CD4-positive, alpha-beta T cell treated with Interleukin-15 for 1 hour (primary cell): ENCODE measurements at places on chromosomes 13 and 19.

GRCh38 chr13:46962281-46962941 is 65.6 kb upstream of the HTR2A start:
- DNase-seq = no peak

DNA sequence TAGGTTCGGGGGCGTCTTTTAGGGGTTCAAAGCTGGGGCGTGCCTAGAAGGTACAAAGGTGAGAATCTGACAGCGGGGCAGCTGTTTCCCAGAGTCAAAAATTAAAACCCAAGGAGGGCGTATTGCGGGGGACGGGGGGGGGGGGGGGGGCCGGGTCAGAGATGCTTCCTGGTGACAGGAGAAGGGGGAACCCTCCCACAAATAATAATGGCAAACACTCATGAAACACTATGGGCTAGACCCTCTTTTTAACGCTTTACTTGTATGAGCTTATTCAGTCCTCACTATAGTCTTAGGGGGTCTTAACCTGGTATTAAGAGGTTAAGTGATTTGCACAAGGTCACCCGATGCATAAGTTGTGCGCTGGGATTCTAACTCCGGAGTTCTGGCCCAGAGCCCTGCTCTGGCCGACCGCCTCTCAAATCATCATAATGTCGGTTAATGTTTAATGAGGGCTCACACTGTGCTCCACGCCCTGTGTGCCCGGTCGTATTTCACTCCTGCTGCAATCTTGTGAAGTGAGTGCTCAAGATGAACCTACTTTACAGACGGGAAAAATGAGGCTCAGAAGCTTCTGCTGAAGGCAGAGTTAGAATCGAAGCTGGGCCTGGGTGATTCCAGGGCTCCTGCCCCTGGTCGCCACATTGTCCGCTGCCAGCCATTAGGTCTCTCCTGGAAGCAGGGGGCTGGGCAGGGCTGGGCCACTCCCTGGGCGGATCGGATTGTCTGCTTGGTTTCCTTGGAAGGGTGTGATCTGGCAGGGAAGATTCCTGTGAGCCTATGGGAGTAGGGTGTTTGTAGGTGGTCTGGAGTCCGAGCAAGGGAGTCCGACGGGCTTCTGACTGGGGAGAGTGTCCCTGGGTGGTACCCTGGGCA is 964 bp downstream of the PAK4 start:
- no peak for DNase-seq

- DNase-seq = no peak
Observed at GRCh38 chr13:29664591-29664990, 69.1 kb upstream of the SLC7A1 start.

DNA sequence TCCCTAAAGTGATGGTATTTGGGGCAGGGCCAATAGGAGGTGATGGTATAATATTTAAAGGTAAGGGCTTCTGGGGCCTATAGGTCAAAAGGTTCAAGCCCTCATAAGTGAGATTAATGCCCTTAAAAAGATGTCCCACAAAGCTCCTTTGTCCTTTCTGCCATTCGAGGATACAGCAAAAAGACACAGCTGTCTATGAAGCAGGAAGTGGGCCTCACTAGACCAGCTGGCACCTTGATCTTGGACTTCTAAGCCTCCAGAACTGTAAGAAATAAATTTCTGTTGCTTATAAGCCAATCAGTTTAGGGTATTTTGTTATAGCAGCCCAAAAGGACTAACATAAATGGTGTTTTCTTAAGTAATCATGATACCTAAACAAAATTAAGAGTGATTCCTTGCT is 27.2 kb upstream of the POU4F1 start:
- DNase-seq = no peak

GRCh38 chr13:45696610-45697226 is 5.4 kb upstream of the CBY2 start:
- no peak for DNase-seq

DNA sequence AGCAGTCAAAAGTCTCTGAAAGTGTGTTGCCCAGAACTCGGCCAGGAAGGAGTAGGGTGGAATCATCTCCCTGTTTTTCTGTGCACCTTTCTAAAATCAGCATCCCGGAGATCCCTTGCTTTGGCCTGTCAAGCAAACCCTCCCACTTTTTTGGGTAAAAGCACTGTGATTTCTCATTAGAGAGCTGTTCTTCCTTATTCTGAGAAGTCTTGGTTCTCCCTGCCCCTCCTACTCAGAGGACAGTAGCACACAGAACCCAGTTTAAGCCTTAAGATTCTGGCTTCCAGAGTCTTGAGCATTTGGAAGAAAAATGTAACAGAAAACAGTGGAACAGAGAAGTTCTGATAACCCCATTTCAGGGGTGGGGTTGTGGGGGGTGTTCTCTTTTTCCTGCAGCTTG is 52.6 kb upstream of the KATNAL1 start:
- no peak for DNase-seq

DNA sequence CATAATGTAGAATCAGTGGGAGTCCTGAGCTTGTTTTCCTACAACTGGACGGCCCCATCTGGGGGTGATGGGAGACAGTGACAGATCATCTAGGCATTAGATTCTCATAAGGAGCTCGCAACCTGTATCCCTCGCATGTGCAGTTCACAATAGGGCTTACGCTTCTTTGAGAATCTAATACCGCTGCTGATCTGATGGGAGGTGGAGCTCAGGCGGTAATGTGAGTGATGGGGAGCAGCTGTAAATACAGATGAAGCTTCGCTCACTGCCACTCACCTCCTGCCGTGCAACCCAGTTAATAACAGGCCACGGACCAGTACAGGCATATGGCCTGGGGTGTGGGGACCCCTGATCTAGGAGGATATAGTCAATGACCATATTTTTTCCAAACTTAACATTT is 38.8 kb downstream of the RCBTB1 start:
- no peak for DNase-seq

DNA sequence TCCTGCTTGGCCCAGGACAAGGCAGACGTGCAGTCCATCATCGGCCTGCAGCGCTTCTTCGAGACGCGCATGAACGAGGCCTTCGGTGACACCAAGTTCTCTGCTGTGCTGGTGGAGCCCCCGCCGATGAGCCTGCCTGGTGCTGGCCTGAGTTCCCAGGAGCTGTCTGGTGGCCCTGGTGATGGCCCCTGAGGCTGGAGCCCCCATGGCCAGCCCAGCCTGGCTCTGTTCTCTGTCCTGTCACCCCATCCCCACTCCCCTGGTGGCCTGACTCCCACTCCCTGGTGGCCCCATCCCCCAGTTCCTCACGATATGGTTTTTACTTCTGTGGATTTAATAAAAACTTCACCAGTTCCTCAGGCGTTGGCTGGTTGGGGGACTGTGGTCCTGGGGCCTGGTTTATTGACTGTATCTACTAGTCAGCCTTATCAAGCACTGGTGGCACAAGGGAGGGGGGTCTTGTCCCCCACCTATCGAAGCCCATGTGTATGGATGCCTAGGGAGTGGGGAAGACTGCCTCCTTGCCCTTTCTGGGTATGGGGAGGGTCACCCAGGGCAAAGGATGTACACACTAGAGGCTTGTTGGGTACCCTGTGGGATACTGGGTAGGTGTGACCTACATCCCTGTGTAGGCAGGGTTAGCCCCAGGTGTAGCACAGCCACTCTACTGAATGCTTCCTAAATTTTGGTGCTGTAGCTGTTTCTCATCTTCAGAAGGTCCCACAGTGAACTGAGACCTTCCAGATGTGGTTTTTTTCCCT is 4.4 kb downstream of the CHMP2A start:
- no peak for DNase-seq

DNA sequence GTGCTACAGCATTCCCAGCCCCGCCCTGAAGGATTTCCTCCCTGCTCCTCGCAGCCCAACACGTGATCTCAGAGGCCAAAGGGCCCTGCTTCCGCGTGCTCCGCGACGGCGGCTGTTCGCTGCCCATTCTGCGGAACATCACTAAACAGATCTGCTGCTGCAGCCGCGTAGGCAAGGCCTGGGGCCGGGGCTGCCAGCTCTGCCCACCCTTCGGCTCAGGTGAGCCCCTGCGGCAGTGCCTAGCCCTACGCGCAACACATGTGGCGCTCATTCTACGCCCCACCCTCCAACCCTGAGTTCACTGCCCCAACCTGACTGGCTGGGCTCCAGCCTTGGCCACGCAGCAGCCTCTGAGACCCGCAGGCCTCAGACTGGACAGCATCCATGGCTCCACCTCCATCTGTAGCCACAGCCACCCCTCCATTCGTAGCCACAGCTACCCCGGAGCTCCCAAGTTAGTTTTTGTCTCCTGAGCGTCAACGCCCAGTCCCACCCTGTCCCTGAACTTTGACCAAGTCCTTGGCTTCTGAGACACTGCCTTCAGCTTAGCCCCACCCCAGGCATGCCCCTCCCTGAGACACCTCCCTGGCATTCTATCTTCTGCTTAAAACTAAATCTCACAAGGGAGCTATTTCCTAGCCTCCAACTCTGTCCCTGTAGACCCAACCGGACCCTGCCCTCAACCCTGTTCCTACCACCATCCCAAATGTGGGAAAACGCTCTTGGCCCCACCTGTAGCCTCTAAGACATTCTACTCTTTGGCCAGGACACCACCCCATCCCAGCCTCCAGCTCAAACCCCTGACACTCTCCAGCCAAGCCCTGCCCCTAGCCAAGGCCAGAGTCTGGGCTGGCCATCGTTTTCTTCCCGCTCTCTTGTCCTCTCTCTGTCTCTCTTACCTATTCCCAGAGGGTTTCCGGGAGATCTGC is 6.4 kb downstream of the LTBP4 start:
- DNase-seq = no peak

GRCh38 chr19:44280916-44281315 is 21.2 kb downstream of the ZNF233 start:
- no peak for DNase-seq

DNA sequence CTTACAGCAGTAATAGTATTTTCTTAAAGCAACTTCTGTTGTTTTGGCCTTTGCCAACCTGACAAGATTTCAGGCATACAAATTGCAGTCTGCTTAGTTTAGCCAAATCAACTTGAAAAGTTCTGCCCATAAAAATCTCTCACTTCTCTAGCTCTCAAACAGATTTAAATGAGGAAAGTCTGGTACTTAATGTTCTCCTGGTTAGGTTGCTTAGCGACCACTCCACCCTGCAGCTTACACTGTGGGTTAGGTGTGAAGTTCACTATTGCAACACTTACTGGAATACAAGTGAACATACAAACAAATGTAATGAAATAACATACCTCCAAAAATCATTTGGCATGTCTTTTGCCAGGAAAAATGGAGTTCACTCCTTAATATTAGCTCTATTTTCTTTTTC is 178.7 kb upstream of the PCDH9 start:
- no peak for DNase-seq

- DNase-seq = no peak
Observed at GRCh38 chr13:94608586-94608985, 6.9 kb downstream of the GPR180 start.

GRCh38 chr13:47277774-47278173 is 380.9 kb upstream of the HTR2A start:
- no peak for DNase-seq

- no peak for DNase-seq
Observed at GRCh38 chr19:2464389-2464788, 7.6 kb upstream of the LMNB2 start.

DNA sequence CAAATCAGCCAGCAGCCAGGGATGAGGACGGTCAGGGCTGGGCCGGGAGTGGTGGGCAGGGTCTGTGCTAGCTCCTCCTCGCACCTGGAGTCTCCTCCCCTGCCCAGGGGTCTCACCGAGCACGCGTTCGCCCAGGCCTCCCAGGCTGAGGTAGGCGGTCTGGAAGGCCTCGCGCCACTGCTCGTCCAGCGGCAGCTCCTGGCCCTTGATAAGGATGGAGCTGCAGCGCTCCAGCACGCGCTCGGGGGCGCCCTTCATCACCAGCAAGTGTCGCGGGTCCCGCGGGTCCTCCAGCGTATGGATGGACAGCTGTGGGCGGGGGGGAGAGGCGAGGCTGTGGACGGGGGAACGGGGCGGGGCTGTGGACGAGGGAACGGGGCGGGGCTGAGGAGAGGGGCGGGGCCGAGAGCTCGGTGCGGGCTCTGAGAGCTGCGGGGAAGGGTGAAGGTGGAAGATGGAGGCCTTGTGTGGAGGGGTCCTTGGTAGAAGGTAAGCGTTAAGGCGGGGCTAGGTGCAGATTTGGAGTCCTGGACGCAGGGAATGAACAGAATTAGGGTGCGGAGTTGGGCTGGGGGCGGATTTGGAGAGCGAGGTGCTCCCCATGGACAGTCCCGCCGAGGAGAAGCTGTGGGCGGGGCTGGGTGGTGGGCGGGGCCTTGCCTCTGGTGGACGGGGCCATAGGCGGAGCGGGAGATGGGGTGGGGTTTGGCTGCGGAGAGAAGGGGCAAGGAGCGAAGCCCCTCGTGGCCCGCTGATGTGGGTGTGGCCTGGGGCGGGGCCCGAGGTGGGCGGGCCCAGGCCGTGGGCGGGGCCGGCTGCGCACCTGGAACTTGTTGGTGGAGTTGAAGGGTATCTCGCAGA is 5.7 kb downstream of the ATP4A start:
- peak; percentile 57 for DNase-seq

GRCh38 chr19:39247701-39248664 is 673 bp downstream of the IFNL4 start:
- DNase-seq = no peak

DNA sequence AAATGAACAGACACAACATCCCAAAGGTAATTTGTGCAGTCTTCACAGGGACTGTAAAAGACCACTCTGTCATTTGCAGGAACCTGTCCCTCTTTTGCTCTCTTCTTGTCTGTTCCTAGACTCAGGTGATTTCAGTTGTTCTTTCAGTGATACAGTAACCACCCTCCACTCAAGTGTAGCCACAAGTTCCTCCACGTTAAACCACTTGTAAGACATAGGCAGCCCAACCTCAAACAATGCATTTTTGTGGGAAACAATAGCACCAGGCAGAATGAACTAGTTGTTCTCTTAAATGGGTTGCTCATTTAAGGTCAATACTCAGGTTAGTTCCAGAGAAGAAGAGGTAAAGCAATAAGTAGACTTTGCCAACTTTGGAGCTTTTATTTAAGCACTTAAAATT is 359.4 kb downstream of the MZT1 start:
- no peak for DNase-seq

- DNase-seq = no peak
Observed at GRCh38 chr19:40831502-40832430, 18.5 kb downstream of the CYP2A6 start.

GRCh38 chr13:24074678-24075077 is 85.8 kb upstream of the SPATA13 start:
- DNase-seq = no peak

DNA sequence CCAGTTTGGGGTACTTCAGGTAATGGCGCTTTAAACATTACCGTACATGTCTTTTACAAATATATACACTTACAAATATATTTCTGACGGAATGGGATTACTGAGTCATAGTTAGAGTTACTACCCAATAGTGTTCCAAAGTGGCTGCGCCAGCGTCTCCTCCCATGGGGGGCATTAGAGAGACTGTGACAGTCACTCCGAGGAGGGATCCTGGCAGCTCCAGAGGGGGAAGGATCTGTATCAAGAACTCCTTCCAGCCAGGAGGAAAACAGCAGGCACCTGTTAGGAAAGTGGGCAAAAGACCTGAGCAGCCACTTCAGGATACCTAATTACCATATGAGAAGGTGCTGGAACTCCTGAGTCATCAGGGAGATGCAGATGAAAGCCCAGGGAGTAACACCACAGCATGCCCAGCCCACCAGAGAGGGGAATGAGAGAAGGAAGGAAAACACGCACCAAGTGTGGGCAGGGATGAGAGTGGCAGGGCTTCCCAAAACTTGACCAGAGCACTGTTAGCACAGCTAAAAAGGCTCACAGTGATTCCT is 52.9 kb downstream of the SLC7A9 start:
- DNase-seq = no peak
